ENCODE measurements at places on chromosomes 1 and 21. TPM values are rescaled to one million over a fixed set of nuclear protein-coding genes. Genes with fewer than 3 reads are reported as not detected.

- DNase-seq = no peak
Measured at GRCh38 chr1:200453553-200453905, 43.7 kb upstream of the ZNF281 start.

Gene GLMN
- total RNA-seq = 6.6 TPM

Gene TRIM17
- not detected for total RNA-seq

DNA sequence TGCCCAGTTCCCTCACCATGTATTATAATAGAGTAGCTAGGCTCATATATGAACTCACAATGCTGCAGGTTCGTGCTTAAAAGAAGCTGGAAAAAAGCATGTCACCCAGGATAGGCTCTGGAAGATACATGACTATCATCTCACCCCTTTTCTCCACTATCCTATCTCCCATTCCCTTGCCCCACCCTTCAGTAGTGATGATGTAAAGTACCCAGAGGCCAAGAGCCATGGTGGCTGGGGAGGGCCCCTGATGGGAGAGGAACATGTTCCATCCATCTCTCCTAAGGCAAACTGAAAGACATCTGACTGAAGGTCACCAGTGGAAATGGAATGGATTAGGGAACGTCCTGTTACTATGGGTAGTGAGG, 20.3 kb upstream of the RBBP5 start:
- DNase-seq = no peak

Gene NECAP2
- total RNA-seq = 11.0 TPM

All from heart right ventricle (tissue), 16 donors.